ENCODE measurements at places on chromosomes 1 and 21.

GRCh38 chr21:20646431-20647165 lies 351.6 kb upstream of the NCAM2 start:
- no peak for DNase-seq

- no peak for DNase-seq
Observed at GRCh38 chr21:36790616-36791015, 91.7 kb downstream of the SIM2 start.

DNA sequence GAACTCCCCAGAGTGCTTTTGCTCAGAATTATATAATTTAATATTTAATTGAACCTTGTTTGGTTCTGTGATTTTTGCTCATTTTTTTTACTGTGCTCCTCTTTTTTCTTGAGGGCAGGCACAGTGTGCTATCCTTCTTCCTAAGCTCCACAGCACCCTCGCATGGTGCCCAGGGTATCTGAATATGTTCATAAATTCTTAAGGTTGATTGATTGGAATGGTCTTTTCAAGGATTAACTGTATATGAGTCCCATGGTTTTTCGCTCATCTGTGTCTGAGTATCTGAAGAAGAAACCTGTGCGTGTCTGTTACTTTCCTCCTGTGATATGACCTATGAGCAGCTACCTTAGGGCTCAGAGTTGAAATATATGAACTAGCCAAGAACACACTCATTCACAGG lies 393.7 kb downstream of the HLX start:
- no peak for DNase-seq

DNA sequence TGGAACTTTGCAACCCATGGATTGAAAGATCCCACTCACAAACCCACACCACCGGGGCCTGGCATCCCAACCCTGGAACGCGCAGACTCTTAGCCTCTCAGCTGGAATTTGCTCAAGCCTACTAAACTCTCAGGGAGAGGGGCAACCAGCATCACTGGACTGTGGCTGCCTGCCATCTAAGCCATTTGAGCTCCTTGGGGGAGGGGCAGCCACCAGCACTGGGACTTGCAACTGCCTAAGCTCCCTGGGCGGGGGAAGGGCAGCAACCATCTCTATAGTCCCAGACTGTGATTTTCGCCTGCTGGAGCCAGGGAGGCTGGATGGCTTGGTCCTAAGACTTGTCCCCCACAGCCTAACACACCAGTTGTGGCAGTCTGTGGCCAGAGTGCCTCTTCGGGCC lies 122.3 kb downstream of the SNX7 start:
- DNase-seq, result no peak

DNA sequence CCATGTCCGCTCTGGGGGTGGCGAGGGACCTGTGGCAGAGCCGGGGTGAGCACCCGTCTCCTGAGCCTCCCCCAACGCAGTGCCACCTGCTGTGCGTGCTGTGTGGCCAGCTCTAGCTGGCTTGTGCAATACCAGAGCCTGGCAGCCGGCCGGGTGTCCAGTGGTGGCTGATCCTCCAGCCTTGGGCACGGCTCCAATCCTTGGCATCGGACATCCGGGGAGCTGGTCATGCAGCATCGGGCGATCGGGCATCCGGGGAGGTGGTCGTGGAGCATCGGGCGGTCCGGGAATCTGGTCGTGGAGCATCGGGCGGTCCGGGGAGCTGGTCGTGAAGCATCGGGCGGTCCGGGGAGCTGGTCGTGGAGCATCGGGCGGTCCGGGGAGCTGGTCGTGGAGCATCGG lies 8.1 kb downstream of the SLX9 start:
- DNase-seq, result no peak

DNA sequence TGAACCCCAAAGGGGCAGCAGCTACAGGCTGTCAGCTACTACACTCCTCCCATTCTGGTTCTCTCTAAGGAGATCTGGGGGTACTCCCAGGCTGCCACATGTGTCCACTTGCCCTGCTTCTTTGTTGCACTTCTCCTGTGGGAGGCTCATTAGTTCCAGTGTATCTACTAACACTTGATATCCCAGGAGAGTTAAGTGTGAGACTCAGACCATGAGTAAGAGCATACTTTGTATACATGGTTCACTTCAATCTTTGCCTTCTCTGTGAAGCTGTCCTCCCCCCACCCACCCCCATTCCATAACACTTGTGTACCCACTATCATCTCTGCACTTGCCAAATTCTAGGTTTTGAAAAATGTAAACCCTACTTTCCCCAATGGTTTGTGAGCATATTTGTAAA lies 34.9 kb upstream of the GADD45A start:
- no peak for DNase-seq

- DNase-seq, result no peak
Observed at GRCh38 chr1:145975216-145975615, 10.7 kb downstream of the POLR3GL start.

- DNase-seq, result no peak
Observed at GRCh38 chr1:67874501-67875111, 41.3 kb upstream of the GNG12 start.

- peak; percentile 77 for DNase-seq
Observed at GRCh38 chr1:84478876-84479868, at the start of gene RPF1. TSS of gene RPF1 (plus strand) at chr1:84479266. CDS start at chr1:84479282, 16 bp downstream.

DNA sequence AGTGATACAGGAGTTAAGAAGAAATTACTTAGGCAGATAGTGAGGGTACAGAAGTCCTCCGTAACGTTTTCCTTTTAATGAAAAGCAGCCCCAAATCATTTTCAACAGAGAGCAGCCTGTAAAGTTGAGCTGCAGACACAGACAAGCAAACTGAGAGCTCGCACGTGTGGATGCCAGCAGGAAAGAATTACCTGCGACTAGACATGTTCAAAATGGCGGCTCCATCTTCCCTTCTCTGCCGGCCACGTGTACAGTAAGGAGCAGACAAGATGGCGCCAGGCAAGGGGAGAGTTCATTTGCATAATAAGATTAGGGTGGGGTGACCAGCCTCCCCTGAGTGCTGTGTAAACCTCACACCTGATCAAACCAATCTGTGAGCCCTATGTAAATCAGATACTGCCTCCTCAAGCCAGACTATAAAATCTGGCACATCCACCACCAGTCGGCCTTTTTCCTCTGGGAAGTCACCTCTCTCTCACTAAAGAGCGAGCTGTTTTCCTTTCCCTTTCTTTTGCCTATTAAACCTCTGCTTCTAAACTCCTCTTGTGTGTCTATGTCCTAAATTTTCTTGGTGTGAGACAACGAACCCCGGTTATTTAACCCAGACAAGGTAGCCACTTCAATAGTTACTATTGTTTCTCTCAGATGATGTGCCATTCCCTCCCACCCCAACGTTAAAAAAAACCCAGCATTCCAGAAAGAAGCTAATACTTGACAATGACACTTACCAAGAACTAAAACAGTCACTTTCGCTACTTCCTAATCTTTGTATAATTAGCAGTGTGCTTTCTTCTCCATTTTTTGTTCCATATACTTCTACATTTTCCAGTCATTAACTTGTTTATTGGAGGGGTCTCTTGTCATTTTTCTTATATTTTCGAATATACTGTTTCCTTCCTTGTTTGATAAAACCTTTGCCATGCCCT lies 27.4 kb downstream of the DUSP10 start:
- peak; percentile 75 for DNase-seq

All from NCI-H2029 treated with DMSO at 0.1 percent for 48 hours (cell line).